ENCODE measurements at places on chromosomes 7 and 10.

DNA sequence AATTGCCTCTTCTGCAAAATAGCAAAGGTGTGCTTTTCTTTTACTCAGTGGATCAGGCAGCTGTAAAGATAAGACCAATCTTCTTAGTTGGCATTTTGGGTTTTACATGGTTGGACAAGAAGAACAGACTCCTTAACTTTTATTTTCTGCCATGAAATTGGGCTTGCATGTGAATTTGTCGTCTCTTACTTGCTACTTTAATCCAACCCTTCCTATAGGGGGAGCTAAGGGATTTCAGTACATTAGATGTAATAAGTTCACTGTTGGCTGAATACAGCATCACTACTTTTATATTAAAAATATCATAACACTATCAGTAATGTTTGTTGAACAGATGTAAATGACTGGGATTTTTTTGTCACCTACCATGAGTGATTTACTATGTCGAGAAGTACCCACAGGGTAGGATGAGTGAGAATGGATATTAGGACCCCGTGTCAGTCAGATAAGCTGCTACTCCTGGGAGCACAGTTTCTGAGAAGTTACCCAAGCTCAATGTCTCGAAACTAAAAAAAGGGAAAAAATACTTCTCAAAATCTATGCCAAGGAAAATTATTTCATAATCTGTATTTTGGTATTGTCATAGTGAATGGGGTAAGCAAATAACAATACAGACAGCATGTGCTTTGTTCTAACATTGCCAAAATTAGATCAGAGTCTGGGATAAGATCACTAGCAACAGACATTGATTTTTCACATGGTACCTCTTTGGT lies 127.4 kb upstream of the AGR3 start:
- DNase-seq: no peak

- no peak for DNase-seq
These were observed 30.7 kb downstream of the BTBD16 start for GRCh38 chr10:122301811-122302115.

DNA sequence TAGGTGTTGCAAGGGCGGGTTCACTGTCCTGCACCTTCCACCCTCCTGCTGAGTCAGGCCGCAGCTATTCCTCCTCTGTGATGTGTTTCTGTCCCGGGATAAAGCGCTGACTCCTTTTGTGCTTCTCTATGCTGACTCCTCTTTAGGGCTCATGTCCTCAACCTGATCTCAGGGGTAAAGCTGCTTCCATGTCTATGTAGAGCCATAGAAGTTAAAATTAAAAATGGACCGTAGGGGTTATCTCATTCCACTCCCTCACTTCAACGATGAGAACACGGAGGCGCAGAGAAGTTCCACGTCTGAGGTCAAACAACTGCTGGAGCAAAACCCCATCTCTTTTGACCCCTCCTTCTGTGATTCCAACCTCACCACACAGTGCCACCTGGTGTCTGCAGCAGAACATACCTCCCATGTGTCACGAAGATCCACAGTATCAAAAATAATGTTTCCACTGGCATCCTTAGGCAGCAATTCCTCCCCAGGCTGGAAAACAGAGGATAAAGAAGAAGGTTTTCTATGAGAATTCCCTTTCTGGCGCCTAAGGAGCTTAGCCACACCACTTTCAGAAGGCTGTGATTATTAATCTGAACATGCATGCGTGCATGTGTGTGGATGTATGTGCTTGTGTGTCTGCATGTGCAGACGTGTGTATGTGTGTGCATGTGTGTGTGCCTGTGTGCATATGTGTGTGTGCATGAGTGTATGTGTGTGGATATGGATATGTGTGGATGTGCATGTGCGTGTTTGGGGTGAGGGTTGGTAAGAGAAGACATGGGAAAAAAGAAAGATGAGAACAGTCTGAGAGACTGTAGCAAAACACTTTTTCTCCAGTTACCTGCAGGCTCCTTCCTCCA lies 81.2 kb upstream of the UCN3 start:
- no peak for DNase-seq

DNA sequence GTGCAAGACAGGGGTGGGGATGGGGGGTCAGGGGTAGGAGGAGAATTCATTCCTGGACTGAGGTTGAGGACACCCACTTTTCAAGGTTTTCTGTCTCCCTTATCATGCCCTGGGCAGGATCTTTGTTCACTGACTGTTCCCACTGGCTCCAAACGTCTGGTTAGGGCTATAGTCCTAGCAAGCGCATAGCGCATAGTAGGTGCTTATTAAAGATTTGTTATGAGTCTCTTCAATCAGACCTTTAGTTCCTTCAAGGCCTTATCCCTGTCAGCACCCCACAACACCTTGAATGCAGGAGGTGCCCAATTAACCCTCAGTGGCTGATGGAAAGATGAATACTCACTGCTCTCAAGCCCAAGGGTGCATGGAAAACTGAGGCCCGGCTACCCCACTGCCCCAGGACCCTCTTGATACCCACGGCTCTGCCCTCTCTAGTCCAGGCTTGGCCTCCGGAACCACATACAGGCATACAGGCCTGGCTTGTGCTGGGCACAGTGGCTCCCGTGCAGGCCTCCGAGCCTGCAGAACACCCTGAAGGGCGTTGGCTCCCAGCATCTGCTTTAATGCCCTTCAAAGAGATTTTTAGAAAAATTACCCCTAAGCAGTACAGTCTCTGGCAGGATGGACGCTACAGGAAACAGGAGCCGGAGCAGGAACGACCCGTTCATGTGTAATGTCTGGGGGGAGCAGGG lies 177.7 kb downstream of the SH3PXD2A start:
- DNase-seq: no peak

- DNase-seq: no peak
These were observed 133.4 kb downstream of the FZD1 start for GRCh38 chr7:91397612-91398011.

DNA sequence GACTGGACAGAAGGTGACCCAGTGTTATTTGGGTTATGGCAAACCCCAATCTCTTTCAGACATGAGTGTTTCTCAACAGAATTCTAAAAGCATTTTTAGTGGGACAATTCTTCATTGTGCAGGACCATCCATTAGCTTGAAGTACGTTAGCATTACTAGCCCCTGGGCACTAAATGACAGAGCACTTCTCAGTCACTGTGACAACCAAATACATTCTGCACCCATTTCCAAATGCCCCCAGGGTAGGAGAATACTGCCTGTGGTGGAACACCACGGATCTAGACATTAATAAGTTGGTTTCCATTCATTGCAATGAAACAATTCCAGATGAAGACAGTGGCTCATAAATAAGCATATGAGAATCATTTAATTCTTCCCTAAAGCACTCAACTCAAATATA lies 102.4 kb upstream of the FRMD4A start:
- DNase-seq: no peak

DNA sequence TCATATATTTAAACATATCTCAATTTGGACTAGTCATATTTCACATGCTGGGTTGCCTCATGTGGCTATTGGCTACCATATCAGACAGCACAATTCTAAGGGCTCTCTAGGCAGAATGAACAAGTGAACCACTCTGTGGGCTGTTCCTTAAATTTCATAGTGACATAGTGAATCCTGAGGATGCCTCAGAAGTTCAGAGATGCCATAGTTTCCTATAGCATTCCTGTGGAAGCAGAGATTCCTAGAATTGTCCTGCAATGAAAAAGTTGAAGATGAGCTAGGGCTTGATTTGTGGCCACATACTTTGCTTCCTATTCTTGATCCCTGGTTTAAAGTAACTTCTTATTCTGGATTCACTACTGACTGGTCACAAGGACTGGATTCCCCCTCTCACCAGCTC lies 35.6 kb downstream of the MKX start:
- DNase-seq: no peak

DNA sequence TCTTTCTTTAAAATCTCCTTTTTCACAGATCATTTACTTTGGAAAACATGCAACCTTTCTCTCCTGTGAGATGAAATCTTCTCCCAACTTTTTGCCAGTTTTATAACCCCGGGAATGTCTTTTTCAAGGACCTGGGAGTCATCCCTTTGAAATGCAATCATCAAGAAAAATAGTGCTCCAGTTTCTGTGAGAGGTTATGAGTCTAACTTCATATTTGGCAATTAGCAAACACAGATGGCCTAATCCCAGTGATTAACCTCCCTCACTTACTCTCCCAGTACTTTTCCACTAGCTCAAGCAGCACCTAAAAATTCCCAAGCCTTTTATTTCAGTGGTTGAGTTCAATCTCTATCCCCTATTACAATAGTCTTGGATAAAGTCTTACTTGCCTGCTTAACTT lies 185.8 kb upstream of the TMEM106B start:
- DNase-seq: no peak

- peak; percentile 65 for DNase-seq
These were observed 5.9 kb downstream of the TTYH3 start for GRCh38 chr7:2637505-2638223.

DNA sequence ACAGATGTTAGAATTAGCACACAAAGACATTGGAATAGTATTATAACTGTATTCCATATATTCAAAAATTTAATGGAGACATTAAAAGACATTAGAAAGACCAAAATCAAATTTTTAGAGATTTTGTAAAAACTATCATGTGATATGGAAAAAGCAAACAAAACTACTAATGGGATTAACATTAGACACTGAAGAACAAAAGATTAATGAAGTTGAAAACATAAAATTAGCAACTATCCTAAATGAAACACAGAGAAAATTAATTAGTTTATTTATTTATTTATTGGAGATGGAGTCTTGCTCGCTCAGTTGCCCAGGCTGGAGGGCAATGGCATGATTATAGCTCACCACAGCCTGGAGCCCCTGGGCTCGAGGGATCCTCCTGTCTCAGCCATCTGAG lies 158.8 kb downstream of the DOCK4 start:
- DNase-seq: no peak

DNA sequence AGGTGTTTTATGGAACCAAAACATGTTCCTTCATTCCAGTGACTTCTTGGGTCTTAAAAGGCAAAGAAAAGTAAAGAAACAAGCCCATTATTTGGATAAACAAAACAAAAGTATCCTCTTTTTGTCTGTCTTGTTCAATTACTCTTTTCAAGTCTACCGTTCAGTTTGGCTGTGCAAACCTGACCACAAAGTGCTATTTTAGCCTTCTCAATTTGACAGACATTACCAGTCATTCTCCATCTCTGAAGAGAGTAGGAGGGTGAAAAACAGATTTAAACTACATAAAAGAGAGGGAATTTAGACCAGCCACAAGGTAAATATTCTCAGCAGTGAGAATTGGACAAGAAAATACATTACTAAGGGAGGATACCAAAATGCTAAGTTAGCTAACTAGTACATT lies 145.2 kb downstream of the GRM3 start:
- DNase-seq: peak; percentile 21

GRCh38 chr10:129935102-129935866 lies 28.8 kb downstream of the EBF3 start:
- no peak for DNase-seq

DNA sequence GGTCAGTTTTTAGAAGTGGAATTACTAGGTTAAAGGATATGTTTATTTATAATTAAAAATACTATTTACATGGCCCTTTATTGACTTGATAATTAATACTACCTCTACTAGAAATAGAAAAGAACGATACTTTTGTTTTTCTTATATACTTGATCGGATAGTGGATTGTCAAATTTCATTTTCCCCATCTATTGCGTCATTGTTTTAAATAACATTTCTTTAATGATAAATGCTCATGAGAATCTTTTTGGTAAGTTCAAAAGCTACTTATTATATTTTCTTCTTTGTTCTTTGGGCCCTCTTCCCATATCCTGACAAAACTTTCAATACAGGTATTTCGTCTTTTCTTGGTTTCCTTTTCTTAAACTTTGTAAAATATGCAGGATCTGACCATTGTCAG lies 392.4 kb downstream of the PHF14 start:
- DNase-seq: no peak

DNA sequence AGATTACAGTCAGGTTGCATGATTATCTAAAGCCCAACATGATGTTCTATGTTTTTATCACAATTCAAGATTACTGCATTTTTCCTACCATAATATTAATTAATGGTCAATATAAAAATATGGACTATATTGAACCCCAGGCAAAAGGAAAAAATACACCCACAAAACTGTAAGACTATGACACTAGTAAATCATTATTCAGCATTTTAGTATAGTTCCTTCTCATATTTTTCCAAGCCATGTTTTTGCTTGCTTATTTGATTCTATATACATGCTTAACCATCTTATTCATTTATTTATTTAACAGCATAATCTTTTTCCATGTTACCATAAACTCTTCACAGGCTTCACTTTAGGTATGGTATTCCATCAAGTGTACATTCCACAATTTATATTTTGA lies 101.6 kb downstream of the IMMP2L start:
- DNase-seq: no peak

DNA sequence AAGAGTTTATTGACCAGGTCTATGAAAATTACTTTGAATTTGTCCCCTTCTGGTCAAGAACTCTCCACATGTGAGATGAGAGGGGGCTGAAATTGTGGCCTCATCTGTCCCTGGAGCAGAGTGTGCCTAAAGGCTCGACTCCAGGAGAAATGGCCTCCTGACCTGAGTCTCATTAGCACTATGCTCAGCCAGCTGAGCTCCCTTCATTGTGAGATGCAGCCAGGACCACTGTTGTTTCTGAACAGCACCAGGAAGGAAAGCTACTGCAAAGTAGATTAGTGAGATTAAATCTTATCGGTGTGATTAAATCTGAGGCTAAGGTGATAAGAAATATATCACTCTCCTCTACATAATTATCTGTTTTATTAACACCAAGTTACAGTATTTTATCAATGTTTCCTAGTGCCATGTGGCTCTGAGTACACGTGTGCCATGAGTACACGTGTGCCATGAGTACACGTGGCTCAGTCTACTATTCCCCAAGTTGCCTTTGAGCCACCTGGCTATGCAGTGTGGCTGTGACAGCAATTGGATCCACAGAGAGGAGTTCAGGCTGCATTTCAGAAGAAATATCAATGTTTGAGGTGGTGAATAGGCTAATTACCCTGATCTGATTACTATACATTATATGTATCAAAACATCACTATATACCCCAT lies 126.9 kb downstream of the IPMK start:
- DNase-seq: no peak

GRCh38 chr7:127017196-127017595 lies 235.5 kb downstream of the GRM8 start:
- no peak for DNase-seq
